ENCODE measurements at places on chromosomes 6 and 20.

- DNase-seq = no peak
Observed at GRCh38 chr6:119142041-119142440, 63.6 kb upstream of the FAM184A start.

DNA sequence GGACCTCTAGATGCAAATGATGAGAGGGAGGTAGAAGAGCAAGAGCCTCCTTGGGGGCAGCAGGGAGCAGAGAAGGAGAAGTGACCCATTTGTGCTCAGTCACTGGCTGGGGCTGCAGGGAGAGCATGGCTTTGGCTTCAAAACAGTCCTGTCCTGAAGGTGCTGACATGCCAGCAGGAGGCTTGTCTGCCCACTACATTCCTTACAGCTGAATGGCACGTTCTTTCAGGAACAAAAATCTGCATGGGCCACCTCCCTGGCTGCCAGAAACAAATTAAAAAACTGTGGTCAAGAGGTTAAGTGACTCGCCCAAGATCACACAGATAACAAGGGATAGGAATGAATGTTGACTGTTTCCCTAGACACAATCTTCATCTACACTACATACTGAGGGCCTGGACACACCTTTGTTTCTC, 188.8 kb downstream of the HIVEP2 start:
- no peak for DNase-seq

DNA sequence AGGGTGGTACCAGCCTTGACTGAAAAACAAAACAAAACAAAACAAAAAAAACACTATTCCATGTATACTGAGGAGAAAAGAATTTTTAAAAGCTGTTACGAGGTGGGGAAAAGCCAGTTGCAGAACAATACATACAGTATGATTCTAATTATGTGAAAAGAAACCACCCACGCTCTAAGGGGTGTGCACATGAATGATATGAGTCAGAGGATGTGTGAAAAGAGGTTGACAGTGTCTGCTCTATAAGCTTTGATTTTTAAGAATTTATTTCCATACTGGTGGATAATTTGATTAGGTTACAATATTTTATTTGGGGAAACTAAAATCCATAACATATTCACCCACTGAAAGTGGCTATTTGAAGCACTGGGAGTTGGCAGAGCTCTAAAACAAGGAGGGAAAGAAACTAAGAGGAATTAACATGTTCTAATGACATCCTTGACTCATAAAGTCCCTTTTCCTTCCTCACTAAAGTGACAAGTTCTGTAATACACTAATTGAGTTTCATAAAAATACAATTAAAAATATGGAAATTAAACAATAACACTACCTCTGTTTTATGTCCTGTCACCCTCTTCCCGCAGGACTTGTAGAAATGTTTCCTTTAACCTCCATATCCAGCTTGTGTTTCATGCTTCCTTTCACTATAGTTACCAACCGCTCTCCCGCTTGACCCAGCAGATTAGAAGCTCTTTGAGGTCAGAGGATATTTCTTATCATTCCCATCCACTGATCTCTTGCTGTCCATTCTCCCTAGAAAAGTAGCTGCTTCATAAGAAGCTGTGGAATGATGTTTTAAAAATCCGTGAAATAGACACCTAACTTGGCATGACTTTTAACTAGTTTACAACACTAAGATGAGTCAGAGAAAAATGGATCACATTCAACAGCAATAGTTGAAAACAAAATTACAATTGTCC, 118.6 kb upstream of the CCDC28A start:
- peak; percentile 53 for DNase-seq

DNA sequence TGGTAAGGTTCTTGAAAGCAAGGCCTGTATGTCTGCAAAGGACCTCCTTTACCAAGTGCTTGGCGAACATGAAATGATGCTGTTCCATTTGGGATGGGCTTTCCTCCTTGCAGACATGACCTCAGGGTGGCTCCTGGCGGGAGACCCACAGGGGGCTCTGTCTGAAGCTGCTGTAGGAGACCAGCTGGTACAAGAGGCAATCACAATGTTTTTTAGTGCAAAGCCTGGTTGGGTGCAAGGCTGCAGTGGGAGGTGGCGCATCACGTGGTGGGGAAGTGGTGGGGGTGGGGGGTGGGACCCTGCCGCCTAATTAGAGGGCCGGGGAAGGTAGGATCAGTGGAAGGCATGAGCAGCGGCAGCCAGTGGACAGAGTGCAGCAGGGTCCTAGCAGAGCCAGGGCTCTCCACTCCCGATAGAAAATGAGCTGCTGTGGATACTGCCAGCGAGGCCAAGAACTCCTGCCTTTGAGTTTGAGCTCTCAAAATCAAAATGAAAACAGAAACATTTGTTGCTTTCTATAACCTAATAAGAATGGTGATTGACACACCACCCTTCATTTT, 9.1 kb upstream of the ARMC2 start:
- no peak for DNase-seq

GRCh38 chr6:28566527-28567252, 41.0 kb downstream of the GPX5 start:
- no peak for DNase-seq

- no peak for DNase-seq
Observed at GRCh38 chr20:3123542-3123941, 36.1 kb downstream of the FASTKD5 start.

DNA sequence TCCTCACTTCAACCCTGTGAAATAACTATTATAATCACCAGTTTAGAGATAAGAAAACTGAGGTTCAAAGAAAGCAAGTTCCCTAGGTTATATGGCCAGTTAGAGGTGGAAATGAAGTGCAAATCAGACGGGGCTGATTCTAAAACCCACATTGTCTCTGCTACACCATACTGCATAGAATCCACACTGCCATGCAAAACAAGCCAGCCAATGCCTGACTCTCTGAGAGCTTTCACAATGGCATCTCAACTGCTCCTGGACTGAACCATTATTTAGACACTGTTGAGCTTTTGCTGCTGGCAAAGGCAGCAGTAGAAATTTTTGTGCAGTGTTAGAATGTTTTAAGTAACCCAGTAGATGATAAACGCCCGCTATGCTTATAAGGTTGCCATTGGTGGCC, 195.2 kb upstream of the CNR1 start:
- DNase-seq = no peak

DNA sequence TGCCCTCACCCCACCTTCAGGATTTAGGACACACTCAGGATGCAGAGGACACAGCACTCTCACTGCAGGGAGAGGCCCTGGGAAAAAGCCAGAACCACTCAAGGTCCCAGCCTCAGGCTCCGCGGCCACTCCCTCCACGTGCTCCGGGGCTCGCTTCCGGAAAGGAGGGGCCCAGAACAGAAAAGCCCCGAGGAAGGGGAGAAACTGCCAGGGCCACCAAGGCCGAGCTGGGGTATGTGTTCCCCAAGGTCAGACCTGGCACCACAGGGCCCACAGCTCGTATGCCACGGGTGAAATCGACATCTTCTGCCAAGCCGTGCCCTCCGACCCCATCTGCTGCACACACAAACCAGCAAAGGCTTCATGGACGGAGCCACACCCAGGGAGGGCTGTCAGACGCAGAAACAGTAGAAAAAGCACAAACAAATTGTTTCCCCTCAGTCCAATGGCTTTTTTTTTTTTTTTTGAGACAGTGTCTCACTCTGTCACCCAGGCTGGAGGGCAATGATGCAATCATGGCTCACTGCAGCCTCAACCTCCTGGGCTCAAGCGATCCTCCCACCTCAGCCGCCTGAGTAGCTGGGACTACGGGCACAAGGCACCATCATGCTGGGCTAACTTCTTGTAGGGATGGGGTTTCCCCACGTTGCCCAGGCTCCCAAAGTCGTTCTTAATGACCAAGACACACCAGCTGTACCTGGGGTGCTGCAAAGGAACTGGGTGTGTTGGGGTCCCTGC, 33.4 kb downstream of the SLC2A4RG start:
- DNase-seq = no peak

GRCh38 chr20:39082622-39083398, 120.7 kb downstream of the DHX35 start:
- no peak for DNase-seq

DNA sequence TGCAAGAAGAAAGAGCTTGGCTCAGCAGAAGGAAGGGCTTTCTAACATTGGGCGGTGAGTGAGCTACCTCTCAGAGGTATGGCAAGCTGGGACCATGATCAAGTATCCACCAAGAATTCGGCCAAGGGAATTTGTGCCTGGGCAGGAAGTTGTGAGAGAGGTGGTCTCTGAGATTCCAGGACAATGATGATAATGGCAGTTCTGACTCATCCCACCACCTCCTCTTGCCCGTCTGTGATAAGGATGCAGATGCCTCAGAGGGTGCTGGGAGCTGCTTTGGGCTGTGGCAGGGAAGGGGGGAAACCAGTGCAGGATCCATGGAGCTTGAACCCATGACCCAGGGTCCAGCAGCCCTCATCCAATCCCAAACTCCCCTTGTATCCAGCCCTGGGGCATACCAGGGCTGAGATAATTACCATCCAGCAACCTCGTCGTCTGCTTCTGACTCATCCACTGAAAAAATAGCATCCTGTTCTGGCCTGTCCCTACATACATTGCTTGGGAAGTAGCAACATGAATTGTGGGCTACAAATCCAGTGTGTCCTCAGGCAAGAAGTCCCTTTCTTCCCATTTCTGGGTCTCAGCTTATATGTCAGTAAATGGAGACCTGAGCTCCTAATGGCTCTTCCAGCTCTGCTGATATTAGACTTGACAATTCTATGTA, 5.9 kb downstream of the TGM6 start:
- DNase-seq = no peak

- DNase-seq = peak; percentile 37
Observed at GRCh38 chr6:20877008-20877937, 343.0 kb downstream of the CDKAL1 start.

- no peak for DNase-seq
Observed at GRCh38 chr6:53148684-53149083, at the start of gene GCM1. GCM1 (minus strand) TSS chr6:53148841; CDS start chr6:53145632, 3,209 bp downstream.

DNA sequence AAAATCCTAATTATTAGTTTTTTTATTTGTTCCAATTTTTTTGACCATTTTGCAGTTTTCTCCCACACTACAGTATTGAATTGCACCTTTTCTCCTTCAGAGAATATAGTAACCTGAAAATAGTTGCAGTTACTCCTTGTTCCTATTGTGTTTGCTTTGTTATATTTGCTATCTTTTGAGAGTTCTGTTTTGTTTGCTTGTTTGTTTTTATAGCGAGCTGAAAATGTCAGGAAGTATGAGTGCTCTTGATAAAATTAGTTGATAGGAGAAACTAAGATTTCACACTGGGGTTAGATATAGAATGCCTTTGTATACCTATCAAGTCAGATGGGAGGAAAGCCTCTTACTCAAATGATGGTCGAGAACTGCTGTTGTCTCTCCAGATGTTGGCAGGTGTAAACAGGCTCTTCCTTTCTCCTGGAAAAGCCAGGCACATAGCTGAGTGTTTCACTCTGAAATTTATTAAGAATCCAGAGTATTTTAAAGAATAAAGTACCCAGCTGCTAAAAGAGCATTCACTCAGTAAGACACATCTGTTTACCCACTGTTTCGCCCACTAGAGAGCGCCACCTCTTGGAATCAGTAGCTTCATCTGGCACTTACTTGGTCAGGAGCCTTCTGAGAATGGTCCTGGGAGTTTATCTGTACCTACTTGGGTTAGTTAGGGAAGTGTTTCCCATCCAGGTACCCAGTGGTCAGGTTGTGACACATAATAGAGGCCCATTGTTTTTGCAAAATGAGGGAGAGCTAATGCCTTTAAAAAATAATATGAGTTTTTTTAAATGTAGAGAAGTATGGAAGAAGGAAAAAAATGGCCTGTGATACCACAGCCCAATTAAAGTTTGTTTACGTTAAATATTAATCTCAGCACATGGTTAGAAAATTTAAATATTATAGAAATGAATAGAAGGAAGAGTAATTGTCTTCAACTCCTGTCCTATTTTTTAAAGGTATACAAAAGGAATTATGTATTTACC, 11.2 kb downstream of the NT5DC1 start:
- no peak for DNase-seq

DNA sequence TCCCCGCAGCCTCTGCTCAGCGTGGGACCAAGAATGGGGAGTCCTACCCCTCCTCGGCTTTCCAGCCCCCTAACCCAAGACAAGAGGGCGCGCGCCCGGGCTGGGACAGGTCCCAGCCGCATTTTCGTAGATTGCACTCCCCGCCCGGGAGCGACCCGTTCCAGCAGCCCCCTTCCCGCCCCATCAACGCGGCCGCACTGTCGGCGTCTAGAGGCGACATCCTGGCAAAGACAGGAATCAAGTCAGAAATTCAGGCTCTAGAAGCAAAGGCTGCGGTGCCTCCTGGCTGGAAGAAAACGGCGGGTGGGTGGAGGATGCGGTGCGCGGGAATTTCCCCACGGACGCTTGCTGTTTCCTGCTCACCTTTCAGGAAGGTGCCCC, 957 bp downstream of the PROKR2 start:
- no peak for DNase-seq

- DNase-seq = no peak
Observed at GRCh38 chr6:75268988-75269354, 15.6 kb downstream of the TMEM30A start.

DNA sequence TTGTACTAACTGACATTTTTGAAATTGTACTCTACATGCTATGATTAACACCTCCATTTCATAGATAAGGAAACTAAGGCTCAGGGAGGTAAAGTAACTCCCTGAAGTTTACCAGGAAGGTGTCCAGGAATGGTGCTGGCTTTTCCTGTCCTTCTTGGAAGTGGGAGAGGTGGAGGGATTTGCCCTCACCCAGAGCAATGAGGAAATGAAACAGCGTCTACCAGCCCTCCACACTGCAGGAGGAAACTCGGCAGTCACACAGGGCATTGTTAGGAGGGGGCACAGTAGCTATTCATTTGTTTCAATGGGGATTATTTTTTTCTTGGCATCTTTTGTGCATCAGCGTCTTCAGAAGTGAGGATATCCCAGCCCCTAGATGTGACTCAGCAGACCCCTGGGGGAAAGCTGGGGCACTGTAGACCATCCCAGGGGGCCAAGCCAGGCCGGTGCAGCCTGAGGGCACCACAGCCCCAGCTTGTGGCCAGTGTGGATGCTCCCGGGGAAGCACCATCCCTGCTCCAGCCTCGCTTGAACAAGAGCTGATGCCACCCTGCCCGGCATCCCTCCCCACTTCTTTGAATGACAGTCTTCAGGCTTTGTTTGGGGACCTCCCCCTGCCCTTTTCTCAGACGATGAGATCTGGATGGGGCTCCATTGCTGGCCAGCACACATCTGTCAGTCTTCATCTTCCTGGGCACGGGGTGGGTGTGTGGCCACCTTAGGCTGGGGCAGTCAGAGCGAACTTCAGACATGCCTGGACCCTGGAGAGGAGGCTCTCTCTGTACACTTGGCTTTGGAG, 224.4 kb upstream of the PMEPA1 start:
- DNase-seq = no peak

DNA sequence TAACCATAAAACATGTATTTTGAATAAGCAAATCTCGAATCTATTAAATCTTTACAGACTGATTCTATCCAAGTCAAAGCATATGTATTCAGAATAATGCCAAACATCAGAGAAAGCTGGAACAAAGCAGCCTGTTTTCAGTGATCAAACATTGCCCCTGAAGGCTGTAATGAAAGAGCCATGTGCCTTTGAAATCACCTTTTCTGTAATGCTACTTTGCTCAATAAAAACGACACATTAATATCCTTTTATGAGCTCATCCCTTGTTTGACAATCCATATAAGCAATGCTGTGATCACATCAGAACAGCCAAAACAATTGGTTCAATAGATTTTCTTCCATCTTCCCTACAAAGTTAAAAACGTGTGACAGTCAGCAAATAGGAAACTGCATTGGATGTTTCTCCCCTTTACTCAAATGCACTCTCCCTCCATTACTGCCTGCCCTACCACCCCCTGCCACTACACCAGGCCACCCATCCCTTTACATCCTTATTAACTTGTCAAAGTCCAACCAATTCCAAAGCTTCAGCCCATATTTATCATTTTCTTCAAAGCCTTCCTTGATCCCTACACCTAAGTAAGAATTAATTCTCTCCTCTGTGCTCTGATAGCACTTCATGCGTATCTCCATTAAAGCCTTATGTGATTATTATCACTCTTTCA, 42.0 kb downstream of the THEMIS start:
- no peak for DNase-seq

Measured in T-helper 2 cell treated with Interferon-gamma antibody and Interleukin-4, amounts not matched to agents 5 μg/mL and 100 μg/mL, for 36 hours (primary cell).